ENCODE measurements at places on chromosomes 1 and 21.

GRCh38 chr1:235992346-235992745 lies 72.5 kb downstream of the NID1 start:
- no peak for DNase-seq

DNA sequence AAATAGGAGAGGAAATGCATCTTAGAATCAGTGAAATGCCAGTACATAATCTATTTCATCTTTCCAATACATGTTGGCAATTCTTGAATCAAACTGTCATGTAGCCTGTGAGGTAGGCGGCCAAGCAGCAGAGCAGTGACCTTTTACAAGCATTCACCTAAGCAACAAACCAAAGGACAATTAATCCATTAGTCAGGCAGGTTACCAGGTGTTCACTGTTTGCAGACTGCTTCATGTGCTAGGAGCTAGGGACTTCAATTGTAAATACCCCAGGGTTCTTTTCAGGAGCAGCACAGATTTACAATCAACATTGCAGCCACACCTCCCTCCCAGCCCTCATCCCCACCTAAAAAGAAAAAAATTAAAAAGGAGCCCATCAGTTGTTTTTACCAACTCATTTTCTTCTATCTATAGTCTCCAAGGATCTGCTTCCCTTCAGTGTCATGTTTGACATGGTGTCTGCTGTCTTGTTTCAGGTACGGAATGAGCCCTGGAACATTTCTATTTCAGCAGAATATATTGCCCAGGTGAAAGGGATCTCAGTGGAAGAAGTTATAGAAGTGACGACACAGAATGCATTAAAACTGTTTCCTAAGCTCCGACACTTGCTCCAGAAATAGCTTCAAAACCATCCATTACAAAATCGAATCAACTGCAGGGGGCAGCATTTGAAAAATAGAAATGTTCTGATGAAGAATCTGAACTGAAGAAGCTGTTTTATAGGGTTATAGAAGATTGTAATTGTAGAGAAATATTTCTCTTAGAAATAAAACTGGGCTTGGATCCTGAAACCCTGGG lies 23.0 kb downstream of the TATDN3 start:
- peak; percentile 22 for DNase-seq

GRCh38 chr1:36913484-36914060 lies 120.7 kb downstream of the GRIK3 start:
- DNase-seq: peak; percentile 21

DNA sequence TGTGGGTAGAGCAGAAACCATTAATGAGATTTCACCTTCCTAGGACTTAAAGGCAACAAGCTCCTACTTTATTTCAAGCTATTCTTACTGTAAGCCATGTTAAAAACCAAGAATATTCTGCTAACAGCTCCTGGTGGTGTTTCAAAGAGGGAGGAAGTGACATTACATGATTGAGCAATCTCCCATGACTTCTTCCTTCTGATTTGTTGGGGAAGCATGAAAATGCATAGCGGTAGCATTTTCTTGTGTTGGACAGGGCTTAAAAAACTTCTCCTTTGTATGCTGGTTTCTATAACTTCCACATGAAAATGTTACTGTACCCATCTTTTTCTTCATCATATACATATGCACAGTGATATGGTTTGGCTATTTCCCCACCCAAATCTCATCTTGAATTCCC lies 297.0 kb upstream of the SNX7 start:
- no peak for DNase-seq

- DNase-seq: no peak
Observed at GRCh38 chr1:25566730-25567341, 23.4 kb downstream of the LDLRAP1 start.

Measured in NCI-H526 (cell line).